ENCODE measurements at places on chromosomes 13 and 19.

- DNase-seq: no peak
Measured at GRCh38 chr19:21434967-21435544, 38.1 kb downstream of the ZNF493 start.

DNA sequence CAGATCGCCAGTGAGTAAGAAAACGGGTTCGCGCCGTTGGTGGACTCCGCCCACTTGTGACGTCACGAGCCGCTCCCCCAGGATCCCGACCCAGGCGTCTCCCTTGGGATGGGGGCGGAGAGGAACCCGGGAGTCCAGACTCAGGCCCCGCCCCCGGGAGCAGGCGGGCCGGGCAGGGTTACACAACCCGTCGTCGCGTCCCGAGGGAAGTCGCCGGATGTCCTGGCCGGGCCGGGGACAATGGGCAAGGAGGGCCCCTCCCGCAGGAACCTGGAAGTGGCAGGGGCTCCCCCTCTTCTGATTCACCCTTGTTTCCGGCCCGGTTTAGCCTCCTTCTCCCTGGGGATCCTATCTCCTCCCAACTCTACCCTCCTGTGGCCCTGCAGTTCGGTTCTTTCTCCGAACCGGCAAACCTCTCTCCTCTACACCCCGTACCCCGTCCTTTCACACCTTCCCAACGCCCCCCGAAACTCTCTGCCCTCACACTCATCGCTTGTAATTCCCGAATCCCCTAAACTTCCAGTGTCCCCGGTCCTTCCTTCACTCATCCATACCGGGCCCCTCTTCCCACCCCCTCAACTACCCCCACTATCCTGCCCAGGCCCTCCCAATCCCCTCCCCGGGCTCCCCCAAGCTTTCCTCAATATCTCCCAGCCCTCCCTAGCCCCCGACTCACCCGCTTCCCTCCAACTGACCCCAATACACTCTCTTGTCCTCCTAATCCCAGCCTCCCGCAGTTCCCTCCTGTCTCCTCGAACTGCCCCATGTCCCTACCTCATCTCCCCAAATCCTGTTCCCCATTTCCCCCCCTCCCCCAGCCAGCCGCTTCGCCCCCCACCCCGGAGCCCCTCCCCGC is 20.0 kb upstream of the ERCC1 start:
- no peak for DNase-seq

- DNase-seq: no peak
Measured at GRCh38 chr19:18992696-18993095, 40.6 kb downstream of the SUGP2 start.

- DNase-seq: no peak
Measured at GRCh38 chr19:4597975-4598671, 38.6 kb upstream of the SEMA6B start.

GRCh38 chr13:49561062-49561410 is 24.3 kb downstream of the RCBTB1 start:
- no peak for DNase-seq

GRCh38 chr19:47430041-47430802 is 10.9 kb upstream of the MEIS3 start:
- no peak for DNase-seq

DNA sequence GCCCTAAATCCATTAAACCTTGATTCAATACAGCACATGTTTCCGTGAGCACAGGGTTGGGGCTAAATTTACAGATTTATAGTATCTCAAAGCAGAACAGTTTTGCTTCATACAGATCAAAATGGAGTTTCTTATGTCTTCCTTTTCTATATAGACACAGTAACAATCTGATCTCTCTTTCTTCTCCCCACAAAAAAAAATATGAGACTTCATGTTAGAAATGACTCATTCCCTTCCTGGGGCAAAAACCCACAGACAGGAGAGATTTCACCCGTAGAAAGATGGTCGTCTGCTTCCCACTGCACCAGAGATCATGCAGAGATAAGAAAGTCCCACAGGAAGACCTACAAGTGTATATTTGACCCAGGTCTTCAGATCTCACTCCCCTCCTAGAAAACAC is 7.7 kb upstream of the ZNF611 start:
- no peak for DNase-seq

DNA sequence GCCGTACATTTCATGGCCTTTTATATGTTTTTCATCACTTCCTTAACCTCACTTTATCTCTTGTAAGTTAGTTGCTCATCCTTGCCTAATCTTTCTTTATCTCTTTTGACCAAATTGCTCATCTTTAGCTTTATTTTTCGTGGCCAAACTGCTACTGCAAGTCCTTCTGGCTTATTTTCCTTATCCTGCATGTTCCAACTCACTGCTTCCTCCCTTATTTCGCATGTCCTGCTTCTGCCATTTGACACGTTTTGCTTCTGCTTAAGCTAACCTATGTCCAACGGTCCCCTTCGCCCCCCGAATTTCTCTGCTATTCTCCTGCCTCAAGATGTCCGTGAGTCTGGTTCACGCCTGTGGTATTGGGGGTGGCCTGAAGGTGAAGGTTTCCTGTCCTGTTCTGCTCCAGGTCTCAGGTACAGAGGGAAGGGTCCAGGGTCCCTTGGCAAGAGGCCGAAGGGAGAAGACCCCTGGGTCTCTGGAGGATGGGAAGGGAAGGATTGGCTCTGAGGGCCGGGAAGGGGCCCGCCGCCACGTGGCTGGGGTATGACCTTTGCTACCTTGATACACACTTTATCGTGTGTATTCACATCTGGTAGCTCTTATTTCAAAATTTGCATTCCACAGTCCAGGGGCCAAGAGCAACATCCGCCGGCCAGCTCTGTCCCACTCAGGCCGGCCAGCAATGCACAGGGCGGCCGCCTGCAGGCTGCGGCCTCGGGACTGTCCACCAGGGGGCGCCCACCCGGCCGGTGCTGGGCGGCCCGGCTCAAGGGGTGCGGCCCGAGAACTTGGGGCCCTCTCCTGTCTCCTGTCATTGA is 2.9 kb upstream of the C19orf85 start:
- DNase-seq: no peak

GRCh38 chr19:14758816-14759215 is 19.5 kb downstream of the ADGRE2 start:
- no peak for DNase-seq

GRCh38 chr13:42367831-42368230 is 95.9 kb downstream of the AKAP11 start:
- no peak for DNase-seq

- DNase-seq: no peak
Measured at GRCh38 chr19:18815673-18816072, 16.1 kb upstream of the UPF1 start.

GRCh38 chr19:16358456-16358855 is 33.8 kb downstream of the KLF2 start:
- DNase-seq: no peak

- DNase-seq: no peak
Measured at GRCh38 chr13:92221916-92222315, 823.5 kb downstream of the GPC5 start.

GRCh38 chr13:35210261-35210660 is 266.2 kb downstream of the MAB21L1 start:
- no peak for DNase-seq

- DNase-seq: no peak
Measured at GRCh38 chr19:50501186-50501567, 9.8 kb downstream of the JOSD2 start.

- no peak for DNase-seq
Measured at GRCh38 chr13:27617881-27618321, 2.4 kb downstream of the LNX2 start.

- DNase-seq: no peak
Measured at GRCh38 chr13:92573467-92574057, 653.0 kb upstream of the GPC6 start.

DNA sequence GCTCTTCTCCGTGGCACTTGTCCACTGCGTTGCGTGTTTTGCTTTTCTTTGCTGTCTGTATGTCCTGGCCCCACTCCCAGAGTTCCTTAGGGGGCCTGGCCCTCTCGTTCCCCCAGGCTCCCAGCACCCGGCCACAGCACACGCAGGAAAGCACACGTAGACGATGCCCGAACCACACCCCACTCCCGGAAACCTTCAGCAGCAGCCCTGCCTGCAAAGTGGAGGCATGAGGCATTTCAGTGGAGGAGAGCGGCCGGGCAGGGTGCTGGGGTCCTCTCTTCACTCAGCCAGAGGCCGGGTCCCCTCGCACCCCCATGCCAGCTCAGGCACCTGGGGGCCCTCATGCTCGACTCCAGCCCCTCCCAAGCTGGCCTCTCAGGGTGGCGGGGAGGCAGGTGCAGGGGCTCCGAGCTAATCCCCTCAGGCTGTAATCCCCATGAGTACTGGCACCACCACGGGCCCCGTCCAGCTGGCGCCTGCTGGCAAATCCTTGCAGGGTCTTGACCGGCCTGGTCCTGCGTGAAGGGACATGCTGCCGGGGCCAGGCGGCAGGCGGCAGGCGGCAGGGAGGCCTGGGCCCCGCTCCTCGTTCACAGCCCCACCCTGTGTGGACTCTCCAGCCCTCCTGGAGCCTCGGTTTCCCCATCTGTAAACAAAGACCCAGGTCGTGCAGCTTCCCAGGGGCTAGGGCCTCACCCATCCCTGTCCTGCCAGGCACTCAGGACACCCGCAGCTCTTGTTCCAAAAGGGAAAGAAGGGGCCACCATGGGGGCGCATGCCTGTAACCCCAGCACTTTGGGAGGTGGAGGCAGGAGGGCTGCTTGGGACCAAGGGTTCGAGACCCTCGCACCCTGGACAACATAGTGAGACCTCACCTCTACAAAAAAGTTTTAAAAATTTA is 7.0 kb downstream of the PIP5K1C start:
- DNase-seq: no peak

- no peak for DNase-seq
Measured at GRCh38 chr13:110230661-110231347, 76.2 kb downstream of the COL4A1 start.

- DNase-seq: no peak
Measured at GRCh38 chr13:45873491-45874325, 22.2 kb upstream of the SIAH3 start.

GRCh38 chr13:94674609-94675348 is 37.6 kb downstream of the SOX21 start:
- peak; percentile 53 for DNase-seq

- DNase-seq: no peak
Measured at GRCh38 chr19:35034005-35034502, 3.8 kb downstream of the SCN1B start.

DNA sequence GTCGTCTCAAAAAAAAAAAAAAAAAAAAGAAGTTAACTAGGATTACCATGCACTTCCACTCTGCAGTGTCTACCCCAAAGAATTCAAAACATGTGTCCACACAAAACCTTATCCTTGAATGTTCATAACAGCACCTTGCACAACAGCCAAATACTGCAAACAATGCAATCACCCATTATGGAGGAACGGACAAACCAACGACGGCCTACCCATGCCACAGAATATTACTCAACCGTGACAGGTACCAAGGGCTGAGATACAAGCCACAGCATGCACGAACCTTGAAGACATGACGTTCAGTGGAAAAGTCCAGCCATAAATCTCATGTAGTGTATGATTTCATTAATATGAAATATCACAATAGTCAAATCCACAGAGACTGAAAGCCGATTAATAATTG is 3.0 kb upstream of the SHISA7 start:
- DNase-seq: peak; percentile 55

DNA sequence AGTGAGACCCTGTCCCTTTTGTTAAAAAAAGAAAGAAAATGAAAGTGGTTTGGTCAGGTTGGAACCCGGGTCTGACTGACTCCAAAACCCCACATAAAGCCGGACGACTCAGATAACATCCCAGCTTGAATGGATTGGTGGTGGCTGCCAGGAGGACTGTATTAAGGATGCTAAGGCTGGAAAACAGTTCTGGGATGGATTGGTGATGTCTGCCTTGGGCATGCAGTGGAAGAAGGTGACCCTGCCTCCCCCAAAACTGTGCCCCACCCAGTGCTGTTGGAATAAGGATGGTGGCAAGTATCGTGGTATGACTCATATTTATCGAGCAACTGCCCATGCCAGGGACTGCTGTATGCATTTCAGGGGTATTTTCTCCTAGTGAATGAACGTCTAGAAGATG is 18.5 kb upstream of the COLGALT1 start:
- DNase-seq: no peak

- no peak for DNase-seq
Measured at GRCh38 chr13:31957772-31958171, 73.8 kb upstream of the FRY start.

DNA sequence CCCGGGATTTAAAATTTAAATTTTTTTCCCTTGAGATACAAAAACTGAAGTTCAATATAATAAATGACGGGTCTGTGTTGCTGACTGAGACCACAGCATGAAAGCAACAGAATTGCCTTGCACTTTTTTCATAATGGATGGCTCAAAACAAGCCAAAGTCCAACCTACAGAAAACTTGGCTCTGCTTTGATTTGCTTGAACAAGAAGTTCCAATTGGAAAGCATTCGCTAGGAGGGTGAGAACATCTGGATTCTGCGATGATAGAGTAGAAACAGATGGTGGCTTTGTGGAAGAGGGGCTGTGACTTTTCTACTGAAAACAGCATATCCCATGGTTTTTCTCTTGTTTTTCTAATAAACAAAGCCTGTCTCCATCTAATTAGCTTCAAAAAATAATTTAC is 46.4 kb downstream of the THSD1 start:
- DNase-seq: no peak

- no peak for DNase-seq
Measured at GRCh38 chr19:57576661-57577060, 2.0 kb downstream of the ZNF416 start.

GRCh38 chr19:17948931-17949930 is 16.4 kb downstream of the CCDC124 start:
- DNase-seq: no peak

DNA sequence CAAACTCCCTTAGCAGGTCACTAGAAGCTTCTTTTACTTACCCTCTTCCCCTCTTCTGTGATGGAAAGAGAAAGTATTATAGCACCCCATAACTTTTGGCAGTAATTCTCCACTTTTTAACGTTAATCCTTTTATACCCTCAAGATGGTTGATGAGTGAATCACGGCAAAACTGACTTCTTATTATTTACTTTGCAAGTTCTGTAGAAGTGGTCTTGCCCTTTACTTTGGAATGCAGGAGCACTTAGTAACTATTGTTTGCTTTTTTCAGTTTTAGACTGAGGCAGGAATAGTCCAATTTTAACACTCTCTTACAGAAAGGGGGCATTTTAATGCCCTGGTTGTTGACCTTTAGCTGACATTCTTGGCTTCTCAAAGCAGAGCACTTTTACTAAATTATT is 260.1 kb downstream of the LMO7 start:
- no peak for DNase-seq

- DNase-seq: no peak
Measured at GRCh38 chr13:71754407-71754974, 112.5 kb downstream of the DACH1 start.

GRCh38 chr13:109272595-109273325 is 513.6 kb downstream of the IRS2 start:
- no peak for DNase-seq

GRCh38 chr13:77425705-77426104 is 98.8 kb upstream of the MYCBP2 start:
- no peak for DNase-seq

- no peak for DNase-seq
Measured at GRCh38 chr19:55962186-55962585, 14.6 kb downstream of the NLRP8 start.

Measured in NCI-H187 treated with DMSO at 0.1 percent for 48 hours (cell line).